ENCODE measurements at places on chromosomes 2 and 18. TPM values are rescaled to one million over a fixed set of nuclear protein-coding genes. Genes with fewer than 3 reads are reported as not detected.

UPP2 gene
- not detected for total RNA-seq

MAP2 gene
- 2.1 TPM for total RNA-seq

DTNA gene
- total RNA-seq, result 10.7 TPM

CRACDL gene
- not detected for total RNA-seq

LONRF2 gene
- under 0.01 TPM for total RNA-seq

CRYGD gene
- not detected for total RNA-seq

GATA6 gene
- total RNA-seq, result 0.33 TPM

CFAP65 gene
- under 0.01 TPM for total RNA-seq

CGREF1 gene
- 7.6 TPM for total RNA-seq

SH3BP4 gene
- total RNA-seq, result 32.3 TPM

LIPG gene
- under 0.01 TPM for total RNA-seq

ZNF516 gene
- 20.0 TPM for total RNA-seq

ERFE gene
- total RNA-seq, result 2.0 TPM
